ENCODE measurements at places on chromosomes 2 and 18.

DNA sequence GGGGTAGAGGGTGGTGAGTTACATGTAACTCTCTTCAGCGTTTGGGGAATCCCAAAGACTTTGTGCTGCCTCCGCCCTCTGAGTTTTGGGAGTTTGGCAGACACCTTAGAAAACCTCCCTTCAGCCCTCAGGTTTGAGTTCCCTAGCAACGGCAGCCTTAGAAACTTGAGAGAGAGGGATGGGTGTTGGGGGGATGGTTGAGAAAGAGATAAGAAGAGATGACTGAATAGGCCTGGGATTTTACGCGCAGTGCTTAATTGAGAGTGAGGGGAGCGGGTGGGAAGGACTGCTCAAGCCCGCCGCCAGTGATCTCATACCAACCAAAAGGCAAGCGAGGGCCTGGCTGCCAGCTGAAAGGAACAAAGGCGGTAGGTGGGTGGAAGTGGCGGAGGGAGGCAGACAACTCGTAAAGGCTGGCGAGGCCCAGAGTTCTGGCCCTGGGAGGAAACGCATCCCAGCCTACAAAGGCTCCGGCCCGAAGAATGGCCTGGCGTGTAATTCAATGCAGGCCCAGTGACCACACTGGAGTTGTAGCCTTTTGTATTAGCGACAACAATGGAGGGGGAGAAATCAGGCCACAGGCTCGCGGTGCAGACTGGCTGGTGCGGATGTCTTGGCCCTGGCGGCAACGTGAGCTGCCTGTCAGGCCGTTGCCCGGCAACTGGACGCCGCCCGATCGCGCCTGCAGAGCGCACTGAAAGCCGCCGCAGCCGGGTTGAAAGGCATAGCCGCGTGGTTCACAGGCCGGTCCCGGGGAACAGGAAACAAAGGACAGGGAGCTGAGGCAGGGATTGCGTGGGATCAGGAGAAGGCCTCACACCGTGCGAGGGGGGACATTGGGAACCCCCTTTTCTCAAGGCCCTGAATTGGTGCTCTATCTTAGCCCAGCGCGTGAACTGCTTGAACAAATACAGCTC, 39.9 kb upstream of the DARS1 start:
- peak; percentile 66 for DNase-seq

DNA sequence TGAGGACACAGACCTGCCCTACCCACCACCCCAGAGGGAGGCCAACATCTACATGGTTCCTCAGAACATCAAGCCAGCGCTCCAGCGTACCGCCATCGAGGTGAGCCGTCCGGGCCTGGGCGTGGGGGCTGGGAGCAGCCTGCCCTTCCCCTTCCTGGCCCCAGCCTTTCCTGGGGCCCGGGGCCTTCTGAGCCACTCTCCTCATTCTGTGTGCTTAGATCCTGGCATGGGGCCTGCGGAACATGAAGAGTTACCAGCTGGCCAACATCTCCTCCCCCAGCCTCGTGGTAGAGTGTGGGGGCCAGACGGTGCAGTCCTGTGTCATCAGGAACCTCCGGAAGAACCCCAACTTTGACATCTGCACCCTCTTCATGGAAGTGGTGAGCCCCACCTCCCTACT, 157.9 kb downstream of the DYSF start:
- DNase-seq = peak; percentile 25

DNA sequence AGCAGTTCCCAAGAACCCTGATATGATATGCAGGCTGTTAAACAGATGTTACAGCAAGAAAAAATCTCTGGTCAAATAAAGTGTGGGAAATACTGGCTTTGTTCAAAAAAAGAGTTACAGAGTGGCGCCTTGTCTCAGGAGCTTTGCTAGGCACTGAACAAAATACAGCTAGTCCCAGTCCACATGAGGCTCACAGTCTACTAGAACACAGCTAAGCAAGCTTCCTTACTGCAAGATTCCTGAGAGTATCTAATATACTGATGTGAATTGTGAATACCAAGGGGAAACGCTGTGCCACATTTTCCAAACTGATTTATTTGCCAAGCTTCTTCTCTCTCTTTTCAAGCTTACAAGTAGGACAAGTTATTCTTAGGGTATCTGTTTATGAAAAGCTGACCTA, 188.8 kb upstream of the NABP1 start:
- DNase-seq = no peak

DNA sequence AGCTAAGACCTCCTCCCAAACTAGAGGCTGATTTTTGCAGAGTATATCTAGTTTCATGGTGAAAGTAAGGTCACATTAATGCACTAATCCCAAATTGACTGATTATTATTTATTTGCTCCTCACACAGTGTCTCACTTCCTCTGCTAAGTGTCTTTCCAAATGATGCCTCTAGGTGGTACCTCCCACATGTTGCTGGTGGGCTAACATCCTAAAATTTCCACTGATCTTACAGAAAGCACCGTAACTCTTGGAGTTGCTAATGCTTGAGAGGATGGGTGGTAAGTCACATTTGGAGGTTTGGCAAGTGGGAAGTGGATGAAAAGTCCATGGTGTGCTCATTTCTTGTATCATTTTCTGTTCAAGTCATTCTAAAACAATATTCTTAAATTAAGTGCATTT, 428.7 kb upstream of the GYPC start:
- no peak for DNase-seq

DNA sequence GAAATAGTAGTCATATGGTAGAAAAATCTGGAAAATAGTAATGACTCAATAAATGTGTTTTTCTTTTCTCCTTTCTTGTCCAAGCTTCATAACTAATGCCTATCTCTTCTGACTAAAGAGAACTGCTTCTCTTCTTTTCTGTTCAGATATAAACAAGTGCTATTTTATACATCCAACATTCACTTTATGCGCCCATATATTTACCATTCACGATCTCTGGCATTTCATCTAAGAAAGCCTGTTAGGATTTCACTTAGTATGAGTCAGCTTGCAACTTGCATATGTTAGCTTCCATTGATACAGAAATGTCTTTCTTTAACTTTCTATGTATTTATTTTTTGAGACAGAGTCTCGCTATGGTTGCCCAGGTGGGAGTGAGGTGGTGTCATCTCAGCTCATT, 224.9 kb downstream of the VAPA start:
- DNase-seq = no peak
